ENCODE measurements at places on chromosomes 4 and X. TPM values are rescaled to one million over a fixed set of nuclear protein-coding genes. Genes with fewer than 3 reads are reported as not detected.

GRCh38 chrX:11952176-11952720 is 186.0 kb upstream of the FRMPD4 start:
- H3K36me3 ChIP-seq = no peaks in the 10 kb centered on the region
- no peak for DNase-seq
- no peak overlapping the region for H3K4me3 ChIP-seq
- no peak overlapping the region for H3K27ac ChIP-seq

DNA sequence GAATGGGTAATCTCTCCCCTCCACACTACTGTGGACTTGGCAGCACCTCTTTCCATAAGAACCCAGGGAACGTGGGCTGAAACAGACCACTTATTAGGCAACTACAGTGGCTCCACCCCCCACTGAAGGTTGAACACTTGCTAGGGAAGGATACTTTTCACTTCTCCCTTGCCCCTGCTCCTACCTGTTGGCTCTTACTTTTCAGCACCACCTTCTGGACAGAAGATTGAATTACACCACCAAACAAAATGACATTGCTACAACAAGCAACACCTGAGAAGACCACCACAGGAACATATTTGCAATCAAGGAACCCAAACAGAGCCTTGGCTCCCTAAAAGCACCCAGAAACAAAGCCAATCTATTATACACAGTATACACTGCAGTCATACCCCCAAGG is 132.1 kb upstream of the CXCL13 start:
- H3K4me3 ChIP-seq = no peak overlapping the region
- H3K36me3 ChIP-seq = no peaks in the 10 kb centered on the region
- H3K4me1 ChIP-seq = no peaks in the 10 kb centered on the region
- no peaks in the 10 kb centered on the region for H3K27me3 ChIP-seq
- no peak overlapping the region for H3K27ac ChIP-seq

FAM9B gene
- not detected for total RNA-seq

- no peak for DNase-seq
- H3K27me3 ChIP-seq = no peaks in the 10 kb centered on the region
- H3K36me3 ChIP-seq = no peaks in the 10 kb centered on the region
Measured at GRCh38 chr4:84249521-84249920, 249.6 kb downstream of the NKX6-1 start.

AFM gene
- total RNA-seq = not detected

DNA sequence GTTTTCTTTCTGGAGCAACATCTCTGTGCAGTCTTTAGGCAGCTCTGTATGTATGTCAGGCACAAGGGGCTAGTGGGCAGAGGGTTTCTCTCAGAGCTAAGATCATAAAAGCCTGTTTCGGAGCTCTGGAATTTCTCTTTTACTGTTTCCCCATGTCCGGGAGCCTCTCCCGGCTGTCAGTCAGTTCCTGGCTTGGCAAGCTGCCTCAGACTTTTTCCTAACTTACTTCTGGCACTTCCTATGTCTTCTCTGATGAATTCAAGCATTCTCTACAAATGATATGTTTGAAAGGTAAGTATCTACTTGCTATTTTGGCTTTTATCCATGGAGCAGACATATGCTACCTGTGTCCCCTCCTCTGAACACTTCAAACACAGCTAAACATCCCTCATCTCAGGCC is 129.3 kb upstream of the PGRMC2 start:
- H3K27me3 ChIP-seq = no peaks in the 10 kb centered on the region
- no peak overlapping the region for H3K4me3 ChIP-seq
- H3K27ac ChIP-seq = no peak overlapping the region
- H3K4me1 ChIP-seq = no peaks in the 10 kb centered on the region
- DNase-seq = no peak
- no peaks in the 10 kb centered on the region for H3K36me3 ChIP-seq

- H3K27me3 ChIP-seq = peaks cover 2% of the 10 kb centered on the region
- no peak overlapping the region for H3K4me3 ChIP-seq
- H3K4me1 ChIP-seq = no peaks in the 10 kb centered on the region
- no peaks in the 10 kb centered on the region for H3K36me3 ChIP-seq
- no peak overlapping the region for H3K27ac ChIP-seq
Measured at GRCh38 chr4:176052744-176053143, 12.9 kb upstream of the WDR17 start.

HPSE gene
- 1.8 TPM for total RNA-seq

- no peaks in the 10 kb centered on the region for H3K27me3 ChIP-seq
- H3K4me1 ChIP-seq = no peaks in the 10 kb centered on the region
- H3K27ac ChIP-seq = no peak overlapping the region
- H3K36me3 ChIP-seq = no peaks in the 10 kb centered on the region
- H3K4me3 ChIP-seq = no peak overlapping the region
Measured at GRCh38 chr4:29538889-29539646, 1181.1 kb upstream of the PCDH7 start.

MGARP gene
- 0.69 TPM for total RNA-seq

- H3K27me3 ChIP-seq = peaks cover 4% of the 10 kb centered on the region
- H3K4me3 ChIP-seq = no peak within 1 kb of the TSS
- peaks cover 2% of the 10 kb centered on the region for H3K36me3 ChIP-seq
Measured at GRCh38 chr4:146521541-146522097, at the start of gene SLC10A7. Gene SLC10A7 (minus strand): TSS chr4:146521940. CDS start chr4:146521717, 223 bp downstream.

CCDC160 gene
- 0.69 TPM for total RNA-seq

PRPS1 gene
- total RNA-seq = 31.8 TPM

- no peaks in the 10 kb centered on the region for H3K4me1 ChIP-seq
- H3K4me3 ChIP-seq = no peak overlapping the region
- peak; percentile 81 for DNase-seq
Measured at GRCh38 chr4:106502106-106502699, 133.6 kb upstream of the GIMD1 start.

CFAP97 gene
- total RNA-seq = 28.4 TPM

DNA sequence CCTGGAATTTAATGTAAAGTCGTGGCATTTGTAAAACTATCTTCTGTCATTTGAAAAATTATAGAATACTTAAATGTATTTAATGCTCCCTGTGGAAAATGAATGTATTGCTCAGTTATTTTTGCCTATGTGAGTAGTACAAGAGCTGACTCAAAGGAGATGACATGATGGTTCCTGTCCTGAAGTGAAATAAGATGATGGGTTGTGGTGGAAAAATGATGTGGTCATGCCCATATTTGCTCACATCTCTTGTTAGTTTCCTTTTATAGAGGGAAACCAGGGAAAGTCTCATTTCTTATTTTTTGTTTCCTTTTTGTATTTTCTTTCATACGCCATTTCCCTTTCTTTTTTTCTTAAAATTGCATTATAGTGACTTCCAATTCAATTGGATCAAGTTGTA is 23.7 kb downstream of the PLS3 start:
- H3K36me3 ChIP-seq = no peaks in the 10 kb centered on the region
- H3K4me3 ChIP-seq = no peak overlapping the region
- no peaks in the 10 kb centered on the region for H3K4me1 ChIP-seq
- no peak overlapping the region for H3K27ac ChIP-seq

PRDX4 gene
- 35.5 TPM for total RNA-seq

GRCh38 chr4:7647600-7648543 is 213.1 kb upstream of the PSAPL1 start:
- H3K27ac ChIP-seq = no peak overlapping the region
- peak overlapping the region; percentile 19 for H3K4me3 ChIP-seq
- peaks cover 3% of the 10 kb centered on the region for H3K4me1 ChIP-seq

DNA sequence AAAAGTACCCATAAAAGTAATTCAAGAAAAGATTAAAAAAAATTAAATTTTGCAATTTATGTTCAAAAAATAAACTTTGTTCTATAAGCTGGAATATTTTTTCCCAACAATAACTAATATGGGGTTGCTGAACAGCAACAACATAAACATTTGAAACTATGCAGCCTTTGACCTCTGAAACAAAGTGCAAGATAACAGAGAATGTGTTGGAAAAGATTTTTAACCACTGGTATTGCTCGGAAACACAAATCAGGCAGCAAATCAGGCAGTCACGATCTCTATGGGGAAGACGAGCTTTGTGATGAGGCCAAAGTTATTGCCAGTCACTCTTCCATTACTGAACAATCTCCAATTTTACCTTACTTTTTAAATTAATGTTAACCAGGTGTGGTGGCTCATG is 332.1 kb downstream of the PABPC4L start:
- no peak overlapping the region for H3K27ac ChIP-seq
- H3K4me1 ChIP-seq = no peaks in the 10 kb centered on the region
- no peak overlapping the region for H3K4me3 ChIP-seq

- no peaks in the 10 kb centered on the region for H3K4me1 ChIP-seq
- H3K36me3 ChIP-seq = peaks cover 4% of the 10 kb centered on the region
- no peak overlapping the region for H3K27ac ChIP-seq
- DNase-seq = no peak
- H3K27me3 ChIP-seq = no peaks in the 10 kb centered on the region
Measured at GRCh38 chr4:64682946-64683345, 273.7 kb upstream of the TECRL start.

DNA sequence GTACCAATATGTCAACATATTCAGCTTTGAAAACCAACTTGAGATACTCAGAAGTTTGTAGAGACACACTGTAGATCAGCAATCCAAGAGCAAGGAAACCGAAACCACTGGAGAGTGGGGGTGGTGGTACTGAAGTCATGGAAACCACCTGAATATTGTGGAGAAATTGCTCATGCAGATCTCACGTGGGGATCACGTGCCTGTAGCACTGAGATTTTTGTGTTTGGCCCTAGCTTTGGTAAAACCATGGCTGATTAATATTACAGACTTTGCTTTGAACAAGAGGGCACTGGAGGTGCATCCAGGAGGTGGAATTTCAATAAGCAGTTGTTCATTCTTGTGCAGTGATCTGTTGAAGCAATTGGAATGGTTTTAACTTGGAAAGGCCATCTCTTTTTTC is 47.2 kb downstream of the GBA3 start:
- no peaks in the 10 kb centered on the region for H3K27me3 ChIP-seq
- no peaks in the 10 kb centered on the region for H3K36me3 ChIP-seq
- DNase-seq = no peak
- no peak overlapping the region for H3K4me3 ChIP-seq

GRCh38 chrX:125340490-125340889 is 20.8 kb downstream of the TEX13C start:
- no peak overlapping the region for H3K27ac ChIP-seq
- H3K36me3 ChIP-seq = no peaks in the 10 kb centered on the region
- no peaks in the 10 kb centered on the region for H3K4me1 ChIP-seq
- H3K27me3 ChIP-seq = no peaks in the 10 kb centered on the region

SMAD1 gene
- 57.5 TPM for total RNA-seq
